ENCODE measurements at places on chromosomes 16 and 17. TPM values are rescaled to one million over a fixed set of nuclear protein-coding genes. Genes with fewer than 3 reads are reported as not detected.

The SP2 gene
- 1.6 TPM for total RNA-seq

The ALOX15B gene
- total RNA-seq = 0.06 TPM

The KRT39 gene
- total RNA-seq = not detected

The HLF gene
- total RNA-seq = 0.11 TPM

DNA sequence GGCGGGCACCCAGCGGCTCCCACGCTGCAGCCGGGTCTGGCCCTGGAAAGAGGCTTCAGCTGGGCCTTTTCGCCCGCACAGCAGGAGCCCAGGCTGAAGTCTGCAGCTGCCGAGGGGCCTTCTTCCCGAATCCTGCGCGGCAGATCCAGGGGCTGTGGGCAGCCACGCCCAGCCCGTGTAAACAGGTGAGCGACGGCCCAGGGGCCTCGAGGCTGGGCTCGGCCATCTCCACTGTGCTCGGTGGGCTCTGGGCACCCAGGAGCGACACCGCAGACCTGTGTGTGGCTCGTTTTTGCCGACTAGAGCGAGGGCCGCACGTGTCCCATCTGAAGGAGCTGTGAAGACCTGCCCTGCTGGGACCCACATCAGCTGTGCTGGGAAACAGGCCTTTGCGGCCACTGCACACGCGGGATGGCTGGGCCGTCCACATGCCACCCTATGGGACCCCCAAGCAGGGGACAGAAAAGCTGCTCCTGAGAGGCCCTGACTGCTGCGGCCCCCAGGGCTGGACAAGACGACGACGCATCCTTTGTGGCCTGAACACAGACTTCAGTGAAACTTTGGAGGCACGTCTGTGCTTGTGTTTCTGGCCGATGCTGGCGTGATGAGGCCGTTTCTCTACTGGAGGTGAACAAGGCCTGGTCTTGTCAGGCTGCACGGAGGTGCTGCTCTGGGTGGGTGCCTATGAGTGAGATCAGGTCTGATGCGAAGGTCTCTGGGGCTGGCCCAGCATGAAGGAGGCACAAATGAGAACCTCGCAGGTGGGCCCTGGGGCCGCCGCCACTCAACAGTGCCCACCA, 5.2 kb upstream of the APRT start:
- DNase-seq = no peak

DNA sequence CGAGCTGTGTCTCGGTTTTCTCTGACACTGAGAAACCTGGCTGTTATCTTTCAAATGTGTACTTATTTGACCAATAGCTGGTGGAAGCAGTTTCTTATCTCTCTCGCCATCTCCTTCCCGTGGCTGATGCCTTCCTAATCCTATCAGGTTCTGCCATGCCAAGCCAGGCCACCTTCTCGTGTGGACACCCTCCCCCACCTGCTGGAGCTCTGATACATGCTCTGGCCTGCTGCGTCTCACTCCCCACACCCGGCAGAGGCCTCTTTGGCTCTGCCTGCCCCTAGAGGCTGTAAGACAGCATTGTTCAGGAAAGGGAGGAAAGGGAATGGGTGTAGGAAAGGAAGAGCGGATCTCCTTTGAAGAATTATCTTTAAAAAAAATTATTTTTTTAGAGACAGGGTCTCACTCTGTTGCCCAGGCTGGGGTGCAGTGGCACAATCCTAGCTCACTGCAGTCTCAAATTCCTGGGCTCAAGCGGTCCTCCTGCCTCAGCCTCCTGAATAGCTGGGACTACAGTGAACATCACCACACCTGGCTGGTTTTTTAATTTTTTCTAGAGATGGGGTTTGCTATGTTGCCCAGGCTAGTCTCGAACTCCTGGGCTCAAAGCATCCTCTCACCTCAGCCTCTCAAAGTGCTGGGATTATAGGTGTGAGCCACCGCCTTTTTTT, 7.5 kb upstream of the ARMC5 start:
- DNase-seq = peak; percentile 79

DNA sequence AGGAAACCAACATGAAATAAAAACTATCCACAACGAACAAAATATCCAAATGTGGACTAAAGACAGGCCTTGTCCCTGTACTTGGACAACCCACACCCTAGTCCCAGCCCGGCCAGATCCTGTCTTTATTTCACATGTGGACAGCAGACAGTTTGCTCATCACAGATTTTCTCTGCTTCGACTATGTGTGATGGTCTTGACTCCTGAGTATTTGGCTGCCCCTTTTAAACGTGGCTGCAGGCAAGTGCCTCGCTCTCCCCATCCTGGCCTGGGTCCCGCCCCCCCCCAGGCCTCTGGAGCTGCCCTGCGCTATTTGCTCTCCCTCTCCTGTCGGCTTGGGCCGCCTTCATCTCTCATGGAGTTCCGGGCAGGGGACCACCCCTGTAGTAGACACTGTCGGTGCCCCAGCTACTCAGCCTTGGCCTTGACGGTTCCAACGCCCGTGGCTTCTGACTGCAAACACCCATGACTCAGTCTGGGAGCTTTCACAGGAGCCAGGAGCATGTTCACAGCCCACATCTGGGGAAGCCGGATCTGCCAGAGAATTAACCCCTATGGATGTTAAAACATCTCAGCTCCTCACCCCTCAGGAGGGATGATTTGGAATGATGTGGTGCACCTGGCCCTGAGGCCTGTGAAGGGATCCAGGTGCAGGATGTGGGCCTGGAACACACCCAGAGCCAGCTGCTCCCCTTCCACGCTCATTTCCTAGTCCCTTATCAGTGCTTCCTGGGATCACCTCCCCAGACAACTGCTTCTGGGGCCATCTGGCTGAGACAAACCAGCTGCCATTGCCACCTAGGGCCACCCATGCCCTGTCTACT, 229.7 kb upstream of the RPL38 start:
- no peak for DNase-seq

DNA sequence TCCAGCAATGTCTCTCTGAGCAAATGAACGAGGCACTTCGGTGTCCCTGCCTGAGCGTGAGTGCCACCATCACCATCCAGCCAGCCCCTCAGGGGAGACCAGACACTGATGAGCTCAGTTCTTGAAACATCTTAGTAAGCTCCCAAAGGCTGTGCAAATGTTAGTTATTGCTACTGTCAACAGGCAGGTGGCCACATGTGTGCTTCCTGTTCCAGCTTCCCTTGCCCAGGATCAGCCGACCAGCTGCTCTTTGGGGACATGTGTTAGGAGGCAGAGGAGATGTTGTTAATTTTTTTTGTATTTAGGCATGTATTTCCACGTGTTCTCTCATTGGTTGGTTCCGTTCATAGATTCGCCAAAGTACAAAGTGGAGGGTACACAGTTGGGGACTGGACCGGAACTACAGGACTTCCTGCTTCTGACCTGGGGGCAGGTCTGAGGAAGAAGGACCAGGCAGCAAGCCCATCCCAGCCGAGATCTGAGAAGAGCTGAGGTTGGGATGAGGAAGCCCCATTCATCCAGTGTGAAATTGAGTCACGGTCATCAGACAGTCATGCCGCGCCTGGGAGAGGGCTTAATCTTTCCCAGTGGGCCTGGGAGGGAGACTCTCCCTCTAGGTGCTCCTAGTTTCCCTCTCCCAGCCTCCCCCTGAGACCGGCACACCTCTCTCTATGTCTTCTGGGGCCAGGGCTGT, 3.8 kb downstream of the TTYH2 start:
- no peak for DNase-seq

DNA sequence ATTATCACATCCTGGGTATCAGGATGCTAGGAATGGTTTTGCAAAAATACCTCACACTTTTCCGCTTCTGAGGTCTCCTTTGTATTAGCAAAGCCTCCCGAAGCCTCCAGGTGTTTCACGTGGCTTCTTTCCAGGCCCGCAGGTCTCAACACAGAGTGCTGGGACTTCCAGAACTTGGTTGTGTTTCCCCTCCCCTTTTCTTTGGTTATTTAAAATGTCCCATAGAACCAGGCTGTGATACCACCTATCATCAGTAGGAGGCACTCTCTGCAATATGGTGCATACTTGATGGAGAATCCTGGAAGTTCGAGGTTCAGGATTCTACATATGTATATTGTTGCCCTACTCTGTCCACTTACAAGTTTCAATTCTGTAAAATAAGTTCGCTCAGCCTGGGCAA, 28.8 kb downstream of the ATP2C2 start:
- no peak for DNase-seq

DNA sequence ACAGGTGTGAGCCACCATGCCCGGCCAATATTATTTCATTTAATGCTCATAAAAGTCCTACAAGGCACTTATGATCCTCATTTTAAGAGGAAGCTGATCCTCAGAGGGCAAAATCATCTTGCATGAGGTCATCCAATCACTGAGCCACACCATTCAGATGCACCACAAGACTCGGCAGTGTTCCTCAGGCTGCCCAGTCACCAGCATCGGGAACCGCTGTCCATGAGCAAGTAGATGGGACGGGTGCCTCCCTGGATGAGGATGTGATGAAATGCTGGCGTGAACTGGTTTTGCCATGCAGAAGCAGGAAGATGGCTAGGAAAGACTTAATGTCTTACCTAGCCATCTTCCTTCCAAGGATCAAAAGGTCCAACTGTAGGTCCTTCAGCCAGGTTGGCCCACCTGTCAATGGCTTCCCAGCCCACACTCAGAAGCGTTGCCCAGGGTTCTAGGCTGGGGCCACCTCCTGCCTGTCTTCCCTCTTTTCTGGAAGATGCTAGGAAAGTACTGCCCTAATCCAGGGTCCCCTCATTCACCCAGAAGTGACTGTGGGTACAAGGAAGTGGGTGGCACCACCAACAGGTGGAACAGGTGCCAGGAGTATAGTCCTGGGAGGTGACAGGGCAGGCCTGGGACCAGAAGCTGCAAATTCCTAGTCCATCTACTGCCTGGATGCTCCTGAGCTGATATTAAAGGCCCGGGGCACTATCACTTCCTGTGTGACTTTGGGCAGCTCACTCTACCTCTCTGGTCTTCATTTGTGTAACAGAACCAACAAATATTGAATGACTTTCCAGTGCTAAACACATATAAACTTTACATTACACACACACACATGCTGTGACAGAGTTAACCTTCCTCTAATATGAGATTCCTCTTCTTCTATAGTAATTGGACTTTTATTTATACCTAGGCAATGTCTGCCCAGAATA, 32.2 kb upstream of the CRYBA1 start:
- DNase-seq = no peak

- DNase-seq = peak; percentile 59
These were observed 9.8 kb downstream of the TMEM208 start for GRCh38 chr16:67236563-67237395.

- no peak for DNase-seq
These were observed 6.9 kb downstream of the PLLP start for GRCh38 chr16:57277586-57277985.

DNA sequence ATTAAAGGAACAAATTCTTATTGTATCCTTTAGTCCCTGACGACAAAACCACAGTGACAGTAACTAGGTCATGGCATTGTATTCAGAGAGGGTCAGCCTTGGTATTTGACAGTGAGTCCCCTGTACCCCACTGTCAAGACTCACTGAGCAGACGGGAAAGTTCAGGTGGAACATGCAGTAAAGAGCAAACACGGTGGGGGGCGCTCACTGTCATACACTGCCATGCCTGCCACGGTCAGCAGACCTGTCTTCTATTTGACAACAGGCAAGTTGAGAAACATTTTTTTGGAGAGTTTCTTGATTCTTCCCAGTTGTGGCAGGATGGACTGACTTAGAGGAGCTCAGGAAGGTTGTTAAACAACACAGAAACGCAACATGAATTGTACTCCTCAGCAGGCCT, 681.6 kb downstream of the KCNJ18 start:
- DNase-seq = no peak

DNA sequence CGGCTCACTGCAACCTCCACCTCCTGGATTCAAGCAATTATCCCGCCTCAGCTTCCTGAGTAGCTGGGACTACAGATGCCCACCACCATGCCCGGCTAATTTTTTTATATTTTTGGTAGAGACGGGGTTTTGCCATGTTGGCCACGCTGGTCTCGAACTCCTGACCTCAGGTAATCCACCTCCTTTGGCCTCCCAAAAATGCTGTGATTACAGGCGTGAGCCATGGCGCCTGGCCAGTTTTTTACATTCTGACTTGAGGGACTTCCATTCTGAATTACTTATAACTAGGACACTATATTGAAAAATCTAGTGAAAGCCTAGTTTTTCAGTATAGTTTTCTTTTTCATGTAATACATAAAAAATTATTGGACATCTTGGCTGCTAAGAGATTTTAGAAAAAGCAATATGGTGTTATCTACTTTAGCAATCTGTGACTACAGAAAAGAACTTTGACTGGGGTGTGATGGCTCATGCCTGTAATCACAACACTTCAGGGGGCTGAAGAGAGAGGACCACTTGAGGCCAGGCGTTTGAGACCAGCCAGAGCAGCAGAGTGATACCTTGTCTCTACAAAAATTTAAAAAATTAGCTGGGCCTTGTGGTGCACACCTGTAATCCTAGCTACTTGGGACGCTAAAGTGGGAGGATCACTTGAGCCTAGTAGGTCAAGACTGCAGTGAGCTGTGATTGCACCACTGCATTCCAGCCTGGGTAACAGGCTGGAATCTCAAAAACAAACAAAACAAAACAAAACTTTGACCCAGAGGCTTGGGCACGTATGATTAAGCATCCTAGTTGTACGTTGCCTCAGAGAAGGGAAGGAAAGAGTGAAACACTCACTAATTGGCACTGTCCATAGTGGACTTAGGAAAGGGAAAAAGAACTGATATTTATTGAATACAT, 26.8 kb upstream of the GOSR1 start:
- DNase-seq = no peak

DNA sequence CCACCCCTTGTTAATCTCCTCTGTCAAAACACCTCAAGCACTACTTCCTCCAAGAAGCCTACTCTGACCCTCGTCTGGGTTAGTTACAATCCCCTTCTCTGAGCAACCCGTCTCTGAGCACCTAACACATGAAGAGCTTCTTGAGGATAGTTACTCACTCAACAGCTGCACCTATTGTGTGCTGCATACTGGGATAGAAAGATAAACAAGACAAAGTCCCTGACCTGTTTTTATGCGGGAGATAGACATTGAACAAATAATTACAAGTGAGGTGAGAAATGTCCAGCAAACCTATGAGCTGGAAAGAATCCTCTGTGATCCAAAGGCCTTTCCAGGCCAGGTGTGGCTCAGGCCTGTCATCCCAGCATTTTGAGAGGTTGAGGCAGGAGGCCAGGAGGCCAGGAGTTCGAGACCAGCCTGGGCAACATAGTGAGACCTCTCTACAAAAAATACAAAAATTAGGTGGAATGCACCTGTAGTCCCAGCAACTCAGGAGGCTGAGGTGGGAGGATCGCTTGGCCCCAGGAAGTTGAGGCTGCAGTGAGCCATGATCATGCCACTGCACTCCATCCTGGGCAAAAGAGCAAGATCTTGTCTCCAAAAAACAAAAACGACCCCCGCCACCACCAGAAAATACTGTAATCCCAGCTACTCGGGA, 5.5 kb upstream of the ZNF771 start:
- no peak for DNase-seq

DNA sequence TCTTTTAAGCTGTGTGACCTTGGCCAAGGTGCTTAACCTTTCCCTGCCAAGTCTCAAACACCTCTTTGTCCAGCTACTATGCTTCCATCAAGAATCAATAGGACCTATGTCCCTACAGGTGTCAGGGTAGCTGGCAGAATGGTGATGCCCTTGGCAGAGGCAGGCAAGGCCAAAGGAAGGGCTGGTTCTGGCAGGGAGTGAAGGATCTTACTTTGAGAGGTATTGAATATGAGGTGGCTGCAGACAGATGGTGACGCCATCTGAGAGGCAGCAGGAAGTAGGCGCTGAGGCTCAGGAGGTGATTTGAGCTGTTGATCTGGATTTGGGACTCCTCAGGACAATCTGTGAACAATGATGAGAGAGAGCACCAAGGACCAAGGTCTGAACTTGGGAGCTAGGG, 12.5 kb downstream of the ABCC3 start:
- no peak for DNase-seq

- DNase-seq = peak; percentile 56
These were observed at the start of gene NPW for GRCh38 chr16:2019518-2019920. Gene NPW (plus strand): TSS chr16:2019785.

- peak; percentile 81 for DNase-seq
These were observed 34.7 kb downstream of the MYO15A start for GRCh38 chr17:18143044-18143936.

- DNase-seq = no peak
These were observed 15.9 kb downstream of the CDK5R1 start for GRCh38 chr17:32502710-32503109.

All from neural progenitor cell (in vitro differentiated cells).